ENCODE measurements at places on chromosomes 16 and 17. TPM values are rescaled to one million over a fixed set of nuclear protein-coding genes. Genes with fewer than 3 reads are reported as not detected.
A peak's percentile ranks its signal among the peaks of the same experiment; 100 is the strongest.

DNA sequence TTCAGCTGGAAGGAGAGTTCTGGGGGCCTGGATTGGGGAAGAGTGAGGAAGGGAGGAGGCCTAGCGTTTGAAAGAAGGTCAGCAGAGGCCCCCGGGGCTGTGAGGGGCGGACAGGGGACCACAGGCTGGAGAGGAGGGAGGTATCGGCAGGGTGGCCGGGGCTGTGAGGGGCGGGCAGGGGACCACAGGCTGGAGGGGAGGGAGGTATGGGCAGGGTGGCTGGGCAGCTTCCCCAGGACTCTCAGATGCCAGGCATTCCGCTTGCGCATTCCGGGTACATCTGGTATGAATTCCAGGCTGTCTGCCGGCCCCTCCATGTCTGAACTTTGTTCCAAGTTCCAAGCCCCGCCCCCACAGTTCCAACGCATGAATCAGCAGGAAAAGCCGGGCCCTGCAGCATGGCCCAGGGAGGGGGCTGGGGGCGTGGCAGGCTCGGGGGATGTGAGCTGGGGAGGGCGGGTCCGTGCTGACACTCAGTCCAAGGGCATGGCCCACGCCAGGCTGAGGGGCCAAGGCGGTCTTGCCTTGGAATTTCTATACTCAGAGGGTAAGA lies 4.3 kb upstream of the TLCD2 start:
- peak; percentile 94 for DNase-seq

GRCh38 chr16:57489229-57489628 lies 2.9 kb upstream of the DOK4 start:
- DNase-seq = no peak

GRCh38 chr16:23374721-23375510 lies 72.8 kb downstream of the SCNN1B start:
- no peak for DNase-seq

DNA sequence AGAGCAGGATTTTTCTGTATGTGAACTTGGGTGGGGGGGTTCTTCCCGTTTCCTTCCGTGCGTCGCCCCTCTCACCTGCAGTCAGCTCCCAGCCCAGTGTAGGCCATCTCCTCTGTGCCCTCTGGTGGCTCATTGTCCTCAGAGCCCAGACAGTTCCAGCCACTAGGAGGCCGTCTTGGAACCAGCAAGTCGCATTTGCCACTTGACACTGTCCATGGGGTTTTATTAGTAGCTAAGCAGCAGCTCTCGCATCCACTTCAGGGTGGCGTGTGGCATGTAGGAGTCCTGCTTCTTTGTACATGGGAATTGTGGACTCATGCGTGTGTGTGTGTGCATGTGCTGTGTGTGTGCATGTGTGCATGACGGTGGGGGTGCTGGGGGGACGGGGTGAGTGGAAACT lies 74.0 kb downstream of the SEC14L1 start:
- no peak for DNase-seq

- DNase-seq = no peak
Observed at GRCh38 chr17:4558347-4558971, 1.9 kb downstream of the GGT6 start.

GRCh38 chr16:12220766-12221165 lies 244.2 kb downstream of the SNX29 start:
- no peak for DNase-seq

- no peak for DNase-seq
Observed at GRCh38 chr17:49546546-49547535, 28.8 kb upstream of the NXPH3 start.

GRCh38 chr17:81792675-81793615 lies 11.0 kb upstream of the GCGR start:
- no peak for DNase-seq

AATK gene
- 11.3 TPM for polyA plus RNA-seq

CARHSP1 gene
- 141 TPM for polyA plus RNA-seq

GPR142 gene
- 0.44 TPM for polyA plus RNA-seq

ADGRG3 gene
- polyA plus RNA-seq = 0.12 TPM

CTU2 gene
- 13.3 TPM for polyA plus RNA-seq

All from hindlimb muscle (tissue), 1 donor.